RKO (cell line): ENCODE measurements at places on chromosomes 3 and 15.
A peak's percentile ranks its signal among the peaks of the same experiment; 100 is the strongest.

- no peak for DNase-seq
Observed at GRCh38 chr15:60005352-60006202, 1.5 kb downstream of the FOXB1 start.

DNA sequence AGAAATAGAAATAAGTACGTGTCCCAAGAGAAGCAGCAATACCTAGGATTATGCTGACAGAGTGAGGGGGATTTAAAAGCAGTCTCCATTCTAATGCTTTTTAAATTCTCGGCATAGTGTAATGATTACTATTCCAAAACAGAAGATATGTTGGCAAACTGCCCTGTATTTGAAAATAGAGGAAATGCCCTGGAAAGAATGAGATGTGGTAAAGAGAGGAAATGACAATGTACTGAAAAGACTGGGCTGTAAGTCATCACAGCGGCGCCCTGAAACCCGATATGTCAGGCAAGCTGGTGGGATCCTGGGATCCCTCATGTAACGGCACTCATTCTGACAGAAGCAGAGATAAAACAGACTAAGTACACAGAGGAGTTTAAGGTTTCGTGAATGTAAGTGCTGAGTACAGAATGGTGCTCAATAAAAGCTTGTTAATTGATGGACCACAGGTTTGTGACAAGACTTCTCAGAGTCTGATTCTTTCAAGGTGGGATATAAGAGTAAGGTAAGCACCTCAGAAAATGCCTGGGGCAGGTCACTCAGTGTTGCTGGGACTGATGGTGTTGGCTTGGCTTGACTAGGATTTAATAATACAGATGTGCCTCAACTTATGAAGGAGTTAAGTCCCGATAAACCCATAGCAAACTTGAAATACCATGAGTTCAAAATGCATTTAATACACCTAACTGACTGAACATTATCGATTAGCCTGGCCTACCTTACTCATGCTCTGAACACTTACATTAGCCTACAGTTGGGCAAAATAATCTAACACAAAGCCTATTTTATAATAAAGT, 91.4 kb downstream of the NFKBIZ start:
- DNase-seq, result peak; percentile 99

GRCh38 chr15:53395871-53396270, 363.6 kb downstream of the WDR72 start:
- DNase-seq, result no peak

GRCh38 chr3:195221876-195222617, 48.9 kb downstream of the XXYLT1 start:
- DNase-seq, result no peak

GRCh38 chr3:94794563-94794962, 731.7 kb downstream of the NSUN3 start:
- DNase-seq, result no peak

DNA sequence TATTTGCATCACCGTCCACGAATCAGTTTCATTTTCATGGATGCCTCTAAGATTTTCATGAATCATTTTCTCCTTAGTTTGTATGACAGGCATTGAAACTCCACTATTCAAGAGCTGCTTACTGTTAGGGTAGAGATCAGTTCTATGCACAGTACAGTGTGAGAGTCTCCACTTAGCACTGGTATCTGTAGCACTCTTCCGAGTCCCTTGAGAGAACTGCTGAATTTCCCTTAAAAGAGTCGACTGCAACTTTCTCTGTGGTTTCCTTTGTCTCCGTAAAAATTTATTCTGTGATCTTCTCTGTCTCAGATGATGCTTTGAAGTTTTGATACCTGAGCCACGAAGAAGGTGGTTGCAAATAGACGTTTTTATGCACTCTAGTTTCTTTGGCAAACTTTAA, 14.8 kb downstream of the GTPBP8 start:
- no peak for DNase-seq

DNA sequence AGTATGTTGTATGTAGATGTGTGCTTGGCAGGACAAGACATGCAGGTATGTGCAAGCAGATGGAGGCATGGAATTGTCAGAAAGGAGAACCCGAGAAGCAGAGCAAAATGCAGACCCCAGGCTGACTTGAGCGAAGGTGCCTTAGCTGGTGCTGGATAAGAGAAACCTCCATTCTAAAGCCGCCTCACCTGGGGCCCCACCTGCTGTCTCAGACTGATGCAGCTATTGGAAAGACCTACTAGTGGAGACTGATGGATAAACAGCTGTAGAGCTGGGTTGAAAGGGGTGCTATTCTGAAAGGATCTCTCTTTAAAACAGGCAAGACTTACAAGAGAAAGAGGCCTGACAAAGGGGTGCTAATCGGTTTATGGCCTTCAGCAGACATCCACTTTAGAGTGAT, 86.2 kb downstream of the EPHB1 start:
- DNase-seq, result no peak

GRCh38 chr3:105999856-106000255, 131.0 kb upstream of the CBLB start:
- no peak for DNase-seq

GRCh38 chr3:46571684-46572083, 5.6 kb upstream of the LRRC2 start:
- DNase-seq, result no peak
